ENCODE measurements at places on chromosomes 7 and 10. TPM values are rescaled to one million over a fixed set of nuclear protein-coding genes. Genes with fewer than 3 reads are reported as not detected.

DNA sequence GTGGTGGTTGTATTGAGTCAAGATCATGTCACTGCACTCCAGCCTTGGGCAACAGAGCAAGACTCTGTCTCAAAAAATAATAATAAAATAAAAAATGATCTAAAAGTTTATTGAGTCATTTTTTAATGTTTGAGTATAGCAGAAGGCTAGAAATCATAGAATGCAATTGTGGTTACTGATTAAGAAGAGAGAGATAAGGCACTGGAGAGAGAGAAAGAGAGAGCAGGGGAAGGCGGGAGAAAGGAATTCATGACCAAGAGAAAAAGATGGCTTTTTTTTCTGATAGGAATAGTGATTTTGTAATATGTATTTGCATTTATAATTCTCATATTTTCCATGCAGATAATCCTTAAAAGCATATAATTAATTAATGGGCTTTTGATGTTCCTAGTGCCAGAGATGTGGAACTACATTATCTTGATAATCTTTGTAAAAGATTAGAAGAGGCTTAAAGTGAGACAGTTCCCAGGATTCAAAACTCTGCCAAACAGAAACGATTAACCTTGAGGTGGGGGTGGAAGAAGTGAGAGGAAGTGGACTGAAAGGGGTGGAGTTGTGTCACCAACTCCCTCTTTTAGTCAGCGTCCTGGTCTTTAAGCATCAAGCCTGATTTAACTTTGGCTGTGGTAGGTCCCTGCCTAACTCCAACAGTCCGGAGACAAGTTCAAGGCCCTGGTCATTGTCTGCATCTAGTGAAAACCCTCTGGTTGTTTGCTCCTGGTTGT is 76.2 kb downstream of the CHN2 start:
- no peak for DNase-seq

- DNase-seq = no peak
These were observed 286.9 kb upstream of the MGMT start for GRCh38 chr10:129179972-129180678.

- no peak for DNase-seq
These were observed 247.7 kb downstream of the AHR start for GRCh38 chr7:17546189-17546588.

GRCh38 chr10:35783305-35783838 is 141.3 kb upstream of the FZD8 start:
- DNase-seq = no peak

- no peak for DNase-seq
These were observed 36.0 kb upstream of the RSU1 start for GRCh38 chr10:16853201-16853600.

DNA sequence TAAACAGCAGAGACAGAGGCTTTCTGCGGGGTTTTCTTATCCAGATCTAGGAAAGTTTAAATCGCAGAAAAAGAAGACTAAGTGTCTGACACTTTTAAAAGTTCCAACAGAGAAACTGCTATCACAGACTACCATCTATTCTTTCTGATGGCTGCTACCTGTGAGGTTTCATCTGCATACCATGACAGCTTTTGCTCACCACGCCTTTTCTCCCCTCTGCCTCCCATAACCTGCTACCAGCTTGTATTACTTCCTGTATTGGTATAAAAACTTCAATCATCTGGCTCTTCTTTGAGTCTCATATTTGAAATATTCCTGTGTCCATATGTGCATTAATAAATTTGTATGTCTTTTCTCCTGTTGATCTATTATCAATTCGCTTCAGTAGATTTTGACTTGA is 34.1 kb upstream of the RTKN2 start:
- DNase-seq = no peak

- no peak for DNase-seq
These were observed 211.8 kb downstream of the CSTF2T start for GRCh38 chr10:51487576-51487975.

GRCh38 chr7:33500703-33501701 is 371.6 kb downstream of the BBS9 start:
- no peak for DNase-seq

PKD1L1 gene
- total RNA-seq = 0.03 TPM

DNA sequence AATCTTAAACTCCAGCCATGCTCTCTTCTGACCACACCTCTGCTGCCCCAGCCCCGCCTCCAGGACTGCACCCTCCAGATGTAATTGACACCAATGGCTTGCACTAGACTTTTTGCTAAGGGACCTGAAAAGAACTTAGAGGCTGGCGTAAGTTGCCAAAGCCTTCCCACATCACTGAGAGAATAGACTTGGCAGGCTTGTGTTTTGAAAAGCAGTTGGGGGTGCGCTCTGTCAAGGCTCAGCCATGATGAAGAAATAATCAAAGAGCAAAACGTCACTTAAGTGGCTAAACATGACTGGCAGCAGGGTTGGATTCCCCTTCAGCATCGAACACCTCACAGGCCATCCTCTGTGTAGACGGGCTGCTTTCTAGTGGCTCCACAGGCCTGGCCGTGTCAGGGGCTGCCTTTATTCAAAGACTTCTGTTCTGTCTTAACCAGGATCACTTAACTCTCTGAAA is 195.2 kb upstream of the C7orf33 start:
- DNase-seq = no peak

ATRNL1 gene
- 4.3 TPM for total RNA-seq

DNA sequence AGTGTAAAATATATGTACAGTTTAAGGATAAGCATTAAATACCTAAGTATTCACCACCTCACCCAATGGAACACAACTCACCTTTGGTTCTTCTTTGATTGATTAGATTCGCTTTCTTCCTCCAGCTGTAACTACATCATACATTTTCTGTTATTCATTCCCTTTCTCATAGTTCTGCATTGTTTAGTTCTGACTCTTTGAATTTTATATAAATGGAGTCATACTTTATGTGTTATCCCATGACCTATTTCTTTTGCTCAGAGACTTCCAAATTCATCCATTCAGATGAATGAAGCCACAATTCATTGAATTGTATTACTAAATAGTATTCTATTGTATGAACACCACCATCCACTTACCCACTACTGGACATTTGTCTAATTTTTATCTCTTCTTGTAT is 12.3 kb downstream of the THNSL1 start:
- no peak for DNase-seq

DNA sequence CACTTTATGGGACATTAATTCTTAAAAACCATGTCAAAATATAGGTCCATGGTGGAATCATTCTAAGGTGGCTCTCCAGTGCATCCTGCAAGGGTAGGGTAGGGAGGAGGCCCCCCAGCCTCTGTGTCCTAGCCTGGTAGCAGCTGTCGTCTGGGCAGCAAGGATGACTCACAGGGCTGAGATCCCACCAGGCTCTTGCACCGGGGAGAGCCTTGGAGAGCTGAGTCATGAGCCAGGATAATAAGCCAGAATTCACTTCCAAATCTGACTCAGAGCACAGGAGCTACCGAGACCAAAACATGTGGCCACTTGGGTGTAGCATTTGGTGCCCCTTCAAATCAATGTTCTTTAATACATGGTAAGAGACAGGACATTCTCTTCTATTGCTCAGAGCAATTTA is 298.5 kb downstream of the NEBL start:
- no peak for DNase-seq

- DNase-seq = no peak
These were observed 36.6 kb downstream of the SRPK2 start for GRCh38 chr7:105352018-105352612.

DNA sequence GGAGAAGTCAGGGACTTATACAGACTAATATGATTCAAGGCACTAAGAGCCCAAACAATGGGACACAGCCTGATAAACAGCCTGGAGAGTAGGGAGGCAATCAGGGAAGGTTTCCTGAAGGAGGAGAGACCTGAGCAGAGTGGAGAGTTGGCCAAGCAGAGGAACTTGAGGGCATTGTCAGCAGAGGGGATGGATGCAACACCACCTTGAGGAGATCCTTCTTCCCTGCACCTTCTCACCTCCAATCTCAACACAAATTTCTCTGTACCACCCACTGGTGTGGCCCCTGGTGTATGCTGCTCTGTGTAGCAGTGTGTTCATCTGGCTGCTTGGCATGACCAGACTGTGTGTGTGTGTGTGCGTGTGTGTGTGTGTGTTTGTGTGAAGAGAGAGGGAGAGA is 146.2 kb downstream of the WDR11 start:
- DNase-seq = no peak

LBX1 gene
- not detected for total RNA-seq

RBP4 gene
- 15.1 TPM for total RNA-seq

DNA sequence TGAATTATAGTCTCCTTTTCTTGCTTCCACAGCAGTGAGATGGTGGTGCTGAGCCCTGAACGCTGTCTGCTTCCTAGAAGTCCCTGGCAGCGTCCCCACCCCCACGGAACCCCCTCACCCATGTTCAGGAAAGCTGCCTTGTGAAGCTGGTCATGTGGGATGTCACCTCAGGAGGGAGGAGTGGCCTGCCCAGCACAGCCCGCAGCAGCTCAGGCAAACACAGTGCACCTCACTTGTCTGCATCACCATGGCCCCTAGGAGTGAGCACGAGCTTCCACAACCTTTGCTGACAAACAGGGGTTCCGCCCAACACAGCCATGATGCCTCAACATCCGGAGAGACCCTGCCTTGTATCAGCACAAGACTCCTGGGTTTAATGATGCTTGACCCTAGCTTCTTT is 508.9 kb downstream of the RPS24 start:
- no peak for DNase-seq

TMUB1 gene
- 49.8 TPM for total RNA-seq

- peak; percentile 52 for DNase-seq
These were observed 851 bp upstream of the GOT1 start for GRCh38 chr10:99431190-99431760.

GRCh38 chr7:106966121-106966520 is 78.4 kb upstream of the PRKAR2B start:
- no peak for DNase-seq

- peak; percentile 70 for DNase-seq
These were observed at the start of gene VSTM2A for GRCh38 chr7:54541669-54542625. TSS of gene VSTM2A (plus strand) at chr7:54542375. CDS start at chr7:54542731, 356 bp downstream.

TEX36 gene
- total RNA-seq = not detected

DNA sequence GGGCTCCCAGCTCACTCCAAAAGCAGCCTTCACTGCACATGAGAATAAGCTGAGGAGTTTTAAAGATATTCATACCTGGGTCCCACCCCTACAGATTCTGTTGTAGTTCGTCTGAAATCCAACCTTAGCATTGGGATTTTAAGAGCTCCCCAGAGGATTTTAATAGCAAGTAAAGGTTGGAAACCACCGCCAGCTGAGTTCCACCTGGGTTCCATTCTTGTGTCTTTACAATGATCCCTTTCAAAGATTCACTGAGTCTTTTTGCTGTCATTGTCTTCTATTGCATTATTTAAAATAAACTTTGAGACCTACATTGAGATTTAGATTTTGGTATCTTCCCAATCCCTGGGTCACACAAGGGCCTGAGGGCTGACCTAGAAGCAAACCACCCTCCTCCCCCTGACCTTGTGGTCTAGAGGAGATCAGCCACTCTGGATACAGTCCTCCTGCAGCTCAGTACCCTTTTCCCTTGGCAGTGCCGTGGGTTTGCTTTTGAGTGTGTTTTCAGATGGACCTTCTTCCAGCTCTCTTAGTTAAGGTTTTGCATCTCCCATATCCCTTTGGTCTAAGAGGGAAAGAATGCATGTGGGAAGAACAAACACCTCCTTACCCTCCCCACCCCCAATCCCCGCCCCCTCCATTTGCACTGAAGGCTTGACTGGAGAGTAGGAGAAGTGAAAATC is 22.6 kb upstream of the SIRT1 start:
- DNase-seq = no peak

GRCh38 chr7:81294897-81295515 is 376.2 kb upstream of the SEMA3C start:
- no peak for DNase-seq

DNA sequence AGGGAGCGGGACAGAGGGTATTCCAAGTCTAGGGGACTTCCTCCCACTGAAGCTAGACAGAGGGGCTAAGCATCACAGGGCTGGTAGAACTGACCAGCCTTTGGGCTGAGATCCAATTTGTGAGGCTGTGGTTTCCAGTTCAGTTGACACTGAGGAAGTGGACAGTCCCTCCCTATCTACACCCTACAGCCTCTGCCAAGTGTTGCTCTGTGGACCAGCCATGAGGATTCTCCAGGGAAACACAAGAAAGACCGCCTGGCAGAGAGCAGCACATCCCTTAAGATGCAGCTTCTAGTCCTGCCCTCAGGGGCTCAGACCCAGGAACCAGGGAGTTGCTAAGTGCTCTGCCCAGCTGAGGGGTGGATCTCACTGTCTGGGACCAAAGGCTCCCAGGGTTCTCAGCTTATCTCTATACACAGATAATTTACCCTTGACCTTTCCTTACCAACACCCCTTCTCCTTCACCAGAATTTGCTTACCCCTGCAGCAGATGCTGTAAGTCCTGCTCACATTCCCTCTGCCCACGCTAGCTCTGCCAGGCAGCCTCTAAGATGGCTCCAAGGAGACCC is 252.0 kb downstream of the SKIDA1 start:
- DNase-seq = no peak

DNA sequence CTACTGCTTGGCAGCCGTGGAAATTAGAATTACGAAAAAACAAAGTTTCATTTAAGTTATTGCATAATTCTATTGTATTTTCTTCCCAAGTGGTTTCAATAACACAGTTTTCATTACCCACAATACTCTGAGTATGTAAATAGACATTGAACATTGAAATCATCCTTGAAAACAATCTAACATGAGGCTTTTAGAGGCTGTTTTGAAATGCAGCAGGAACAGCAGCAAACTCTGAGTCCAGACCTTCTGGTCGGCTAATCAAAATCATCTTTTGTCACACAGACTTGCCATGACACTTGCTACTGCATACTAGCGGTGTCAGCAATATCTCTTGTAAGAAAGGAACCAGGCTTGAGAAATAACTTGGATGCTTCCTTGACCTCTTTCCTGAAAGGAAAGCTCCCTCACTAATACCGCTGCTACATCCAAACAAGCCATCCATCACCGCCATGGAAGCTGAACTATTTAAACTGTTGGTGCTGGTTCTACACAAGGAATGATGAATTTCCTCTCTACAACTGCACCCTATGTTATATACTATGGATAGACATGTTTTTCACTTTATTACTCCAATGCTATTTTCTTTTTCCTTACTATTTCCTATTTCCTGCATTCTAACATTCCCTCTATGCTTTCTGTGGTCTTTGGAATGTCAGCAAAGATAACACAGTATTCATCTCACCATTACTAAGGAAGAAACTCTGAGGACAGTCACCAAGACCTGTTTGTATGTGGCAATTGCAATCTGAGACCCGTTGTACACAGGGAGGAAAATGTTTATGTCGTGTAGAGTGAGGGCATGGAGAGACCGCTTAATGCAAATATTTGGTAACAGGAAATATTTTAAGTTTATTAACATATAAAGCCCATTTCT is 130.8 kb downstream of the ITGA8 start:
- DNase-seq = no peak

- DNase-seq = no peak
These were observed 50.6 kb downstream of the PRPF18 start for GRCh38 chr10:13637303-13637856.

GRCh38 chr10:131949041-131949862 is 32.5 kb downstream of the BNIP3 start:
- DNase-seq = peak; percentile 92

SFMBT2 gene
- 2.5 TPM for total RNA-seq

GRCh38 chr10:99569961-99570360 is 37.2 kb downstream of the NKX2-3 start:
- no peak for DNase-seq

- DNase-seq = no peak
These were observed 519.1 kb upstream of the GALNT17 start for GRCh38 chr7:70612811-70613210.

CCL26 gene
- total RNA-seq = not detected

LRCH4 gene
- total RNA-seq = 31.4 TPM
